ENCODE measurements at places on chromosomes 11 and 22.

DNA sequence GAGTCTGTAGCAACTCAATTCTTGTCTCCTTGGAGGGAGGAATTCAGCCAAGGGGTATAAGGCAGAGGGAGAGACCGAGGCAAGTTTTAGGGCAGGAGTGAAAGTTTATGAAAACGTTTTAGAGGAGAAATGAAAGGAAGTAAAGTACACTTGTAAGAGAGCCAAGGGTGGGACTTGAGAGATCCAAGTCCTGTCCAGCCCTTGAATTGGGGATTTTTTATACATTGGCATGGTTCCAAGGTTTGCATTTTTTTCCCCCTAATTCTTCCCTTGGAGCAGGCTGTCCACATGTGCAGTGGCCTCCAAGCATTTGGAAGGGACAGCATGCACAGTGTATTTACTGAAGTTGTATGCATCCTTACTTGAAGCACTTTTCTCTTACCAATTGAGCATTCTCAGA lies 192.1 kb downstream of the LUZP2 start:
- DNase-seq, result no peak

DNA sequence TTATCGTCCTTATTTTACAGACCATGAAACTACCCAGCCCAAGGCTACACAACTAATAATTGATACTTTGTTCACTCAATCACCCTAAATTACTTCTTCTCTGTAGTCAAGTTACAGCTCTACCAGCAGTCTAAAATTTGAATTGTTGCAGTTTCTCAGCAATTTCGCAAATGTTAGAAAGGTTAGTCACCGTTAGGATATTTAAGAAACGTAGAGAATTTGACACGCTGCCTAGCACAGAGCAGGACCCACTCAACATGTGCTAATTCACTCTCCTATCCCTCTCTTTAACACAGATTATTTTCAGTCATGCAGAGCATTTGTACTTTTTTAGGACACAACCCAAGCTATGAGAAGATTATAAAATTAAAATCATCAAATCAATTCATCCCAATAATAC lies 771.1 kb upstream of the LUZP2 start:
- no peak for DNase-seq

- no peak for DNase-seq
Measured at GRCh38 chr11:60994541-60995080, 23.1 kb downstream of the CD6 start.

DNA sequence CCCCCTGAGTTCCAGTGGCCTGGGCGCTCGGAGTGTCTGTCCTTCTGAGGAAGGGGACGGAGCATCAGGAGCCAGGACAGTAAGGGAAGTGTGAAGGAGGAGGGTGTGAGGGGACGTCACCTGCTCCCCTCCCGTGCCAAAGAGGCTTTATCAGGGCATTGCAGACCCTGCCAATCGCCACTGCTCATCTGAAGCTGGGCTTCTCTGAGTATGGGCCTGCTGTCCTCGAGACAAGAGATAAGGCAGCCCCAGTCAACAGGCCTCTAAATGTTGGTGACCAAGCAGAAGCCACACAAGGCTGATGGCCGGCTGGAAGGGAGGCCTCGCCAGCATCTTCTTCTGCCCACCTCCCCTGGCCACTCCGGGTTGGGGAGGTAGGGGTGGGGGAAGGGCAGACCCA lies 29.8 kb downstream of the LIF start:
- DNase-seq, result no peak

GRCh38 chr11:26765323-26765722 lies 43.5 kb upstream of the SLC5A12 start:
- DNase-seq, result no peak

GRCh38 chr11:102837156-102837555 lies 6.3 kb downstream of the MMP3 start:
- DNase-seq, result no peak

DNA sequence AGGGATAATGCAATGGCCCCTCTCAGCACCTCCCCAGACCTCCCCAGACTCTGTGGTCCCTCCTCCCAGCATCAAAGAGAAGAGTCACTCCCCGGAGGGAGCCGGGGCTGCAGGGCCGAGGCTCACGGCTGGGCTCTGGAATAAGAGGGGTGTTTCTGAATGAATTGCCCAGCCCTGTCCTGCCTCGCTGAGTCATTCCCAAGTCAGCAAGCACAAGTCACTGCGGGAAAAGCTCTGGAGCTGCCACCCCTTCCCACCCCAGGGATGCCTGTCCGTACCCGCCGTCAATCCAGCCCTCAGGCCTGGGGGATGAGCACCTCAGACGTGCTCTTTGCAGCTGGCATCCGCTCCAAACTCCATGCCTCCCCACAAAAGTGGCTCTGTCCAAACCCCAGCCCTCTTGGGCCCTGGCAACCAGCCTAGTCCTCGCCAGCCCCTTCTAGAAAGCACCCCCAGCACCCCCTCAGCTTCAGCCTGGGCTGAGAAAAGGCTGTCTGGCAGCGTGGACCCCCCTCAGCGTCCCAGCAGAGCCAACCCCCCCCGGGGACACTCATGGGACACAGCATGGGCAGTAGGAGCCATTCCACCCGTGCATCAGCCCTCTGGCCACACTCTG lies 22.7 kb downstream of the CELSR1 start:
- DNase-seq, result no peak

DNA sequence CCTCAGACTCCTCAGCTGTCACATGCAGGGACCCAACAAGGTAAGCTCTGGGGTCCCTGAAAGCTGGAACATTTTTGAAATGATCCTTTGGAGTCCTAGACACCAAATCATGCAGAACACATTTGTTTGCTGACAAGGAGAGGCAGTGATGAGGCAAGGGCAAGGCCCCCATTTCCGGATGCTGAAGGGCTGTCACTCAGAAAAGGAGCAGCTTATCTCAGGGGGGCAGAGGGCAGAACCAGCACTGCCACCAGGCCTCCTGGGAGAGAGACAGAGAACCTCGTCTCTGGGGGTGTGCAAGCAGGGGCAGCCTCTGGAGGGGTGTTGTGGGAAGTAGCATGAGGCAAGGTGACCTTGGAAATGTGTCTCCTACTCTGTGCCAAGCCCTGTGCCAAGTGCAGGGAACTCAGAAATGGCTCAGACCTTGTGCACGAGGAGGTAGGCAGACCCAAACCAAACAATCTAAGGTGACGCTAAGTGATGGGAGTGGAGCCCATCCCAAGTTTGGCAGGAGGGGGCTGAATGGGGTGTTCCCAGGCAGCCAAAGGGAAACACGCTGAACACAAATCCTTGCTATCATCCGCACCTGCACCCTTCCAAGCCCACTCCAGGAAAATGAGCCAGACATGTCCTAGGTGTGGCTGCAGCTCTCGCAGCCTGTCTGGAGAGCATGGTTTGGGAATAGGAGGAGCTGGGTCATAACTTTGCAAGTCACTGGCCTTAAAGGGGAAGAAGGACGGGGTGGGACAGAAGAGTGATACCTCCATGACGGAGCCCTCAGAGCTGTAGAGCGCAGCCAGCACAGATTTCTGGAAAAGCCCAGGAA lies 94.2 kb downstream of the PDE2A start:
- no peak for DNase-seq

DNA sequence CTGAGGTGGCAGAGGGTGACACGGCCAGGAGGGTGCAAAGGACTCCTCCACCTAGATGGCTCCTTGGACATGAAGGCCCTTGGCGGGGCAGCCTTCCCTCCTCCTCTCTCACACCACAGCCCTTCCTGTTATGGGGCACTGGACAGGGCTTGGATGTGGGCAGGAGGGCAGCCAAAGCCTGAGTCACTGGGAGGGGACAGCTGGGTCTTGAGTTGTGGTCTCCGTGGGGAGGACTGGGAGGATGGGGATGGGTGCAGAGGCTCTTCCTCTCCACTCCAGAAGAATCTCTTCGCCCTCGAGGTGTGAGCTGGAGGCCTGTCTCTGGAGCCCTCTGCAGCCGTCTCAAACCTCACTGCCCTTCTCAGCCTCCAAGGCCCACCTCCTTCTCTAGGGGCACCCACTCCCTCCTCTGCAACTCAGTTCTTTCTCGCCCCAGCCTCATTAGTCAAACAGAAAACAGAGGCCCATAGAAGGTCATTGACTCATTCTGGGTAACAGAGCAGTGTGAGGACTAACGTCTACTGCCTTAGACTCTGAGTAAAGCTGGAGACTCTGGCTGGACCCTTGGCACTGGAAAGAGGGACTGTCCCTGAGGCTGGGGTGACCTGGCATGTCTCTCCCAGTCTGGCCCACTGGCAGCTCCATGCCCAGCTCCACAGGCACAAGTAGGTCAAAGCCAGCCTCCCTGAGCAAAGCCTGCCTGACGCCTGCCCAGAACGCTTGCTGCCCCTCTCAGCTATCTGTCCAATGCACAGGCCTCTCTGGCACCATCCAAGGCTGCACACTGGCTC lies 47.5 kb upstream of the CDON start:
- DNase-seq, result no peak

DNA sequence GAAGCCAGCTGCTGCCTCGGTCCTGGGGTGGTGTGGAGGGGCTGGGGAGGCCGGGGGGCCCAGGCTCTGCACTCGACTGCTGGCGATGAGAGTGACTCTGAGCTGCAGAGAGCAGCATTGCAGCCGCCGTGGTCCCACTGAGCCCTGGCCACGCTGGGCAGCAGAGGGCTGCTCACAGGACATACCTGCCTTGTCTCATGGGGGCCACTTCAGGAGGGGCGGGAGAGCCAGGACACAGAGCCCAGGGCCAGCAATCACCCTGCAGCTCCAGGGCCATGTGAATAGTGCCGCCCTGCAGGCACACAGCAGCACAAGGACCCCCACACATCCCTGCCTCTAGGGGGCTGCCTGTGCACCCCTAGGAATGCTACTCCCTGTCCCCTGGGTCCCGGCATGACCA lies 147.0 kb downstream of the CRYBB2 start:
- no peak for DNase-seq

DNA sequence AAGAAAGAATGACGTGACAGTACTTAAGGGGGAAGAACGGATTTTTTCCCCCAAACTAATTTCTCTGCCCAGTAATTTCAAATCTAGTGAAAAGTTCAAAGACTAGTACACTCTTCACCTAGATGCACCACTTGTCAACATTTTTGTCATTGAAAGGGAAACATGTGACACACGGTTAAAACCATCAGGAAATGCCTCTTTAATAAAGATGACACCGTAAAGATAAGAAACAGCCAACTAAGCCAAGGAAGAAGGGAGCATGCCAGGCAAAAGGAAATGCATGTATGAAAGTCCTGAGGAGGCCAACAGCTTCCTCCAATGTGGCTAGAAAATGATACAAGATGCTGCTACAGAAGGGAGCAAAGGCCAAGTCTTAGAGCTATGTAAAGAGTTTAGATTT lies 49.4 kb downstream of the RSF1 start:
- no peak for DNase-seq

DNA sequence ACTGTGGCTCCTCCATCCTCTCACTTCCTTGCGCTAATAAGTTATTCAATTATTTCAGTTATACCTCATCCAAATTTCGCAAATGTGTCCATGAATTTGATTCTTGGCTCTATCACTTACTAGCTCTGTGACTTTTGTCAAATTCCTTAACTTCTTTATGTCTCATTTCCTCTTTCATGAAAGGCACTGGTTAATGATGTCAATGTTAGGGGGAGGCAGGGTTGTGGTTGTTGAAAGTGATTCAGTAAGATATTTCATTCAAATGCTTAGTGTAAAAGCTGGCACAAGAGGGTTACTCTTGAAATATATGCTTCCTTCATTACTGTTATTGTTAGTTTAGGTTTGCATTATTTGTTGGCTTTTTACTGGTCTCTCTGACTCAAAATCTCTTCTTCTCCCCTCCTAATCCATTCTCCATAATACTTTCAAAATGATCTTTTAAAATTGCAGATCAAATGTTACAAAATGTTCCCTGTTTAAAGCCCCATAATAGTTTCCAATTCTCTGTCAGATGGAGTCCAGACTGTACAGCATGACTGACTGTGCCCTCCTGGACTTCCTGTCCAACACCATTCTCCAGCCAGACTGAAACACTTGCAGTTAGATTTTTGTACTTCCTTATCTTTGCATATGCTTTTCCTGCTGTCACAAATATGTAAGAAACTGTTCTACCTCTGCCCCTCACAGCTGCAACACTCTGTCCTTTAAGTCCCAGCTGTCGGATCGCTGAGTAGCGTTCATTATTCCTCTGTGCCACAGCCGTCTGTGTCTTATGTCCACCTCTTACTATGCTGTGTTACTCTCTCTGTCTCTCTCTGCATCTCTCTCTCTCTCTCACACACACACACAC lies 510.6 kb upstream of the RAG2 start:
- no peak for DNase-seq

GRCh38 chr11:35934981-35935380 lies 8.9 kb upstream of the LDLRAD3 start:
- DNase-seq, result no peak

DNA sequence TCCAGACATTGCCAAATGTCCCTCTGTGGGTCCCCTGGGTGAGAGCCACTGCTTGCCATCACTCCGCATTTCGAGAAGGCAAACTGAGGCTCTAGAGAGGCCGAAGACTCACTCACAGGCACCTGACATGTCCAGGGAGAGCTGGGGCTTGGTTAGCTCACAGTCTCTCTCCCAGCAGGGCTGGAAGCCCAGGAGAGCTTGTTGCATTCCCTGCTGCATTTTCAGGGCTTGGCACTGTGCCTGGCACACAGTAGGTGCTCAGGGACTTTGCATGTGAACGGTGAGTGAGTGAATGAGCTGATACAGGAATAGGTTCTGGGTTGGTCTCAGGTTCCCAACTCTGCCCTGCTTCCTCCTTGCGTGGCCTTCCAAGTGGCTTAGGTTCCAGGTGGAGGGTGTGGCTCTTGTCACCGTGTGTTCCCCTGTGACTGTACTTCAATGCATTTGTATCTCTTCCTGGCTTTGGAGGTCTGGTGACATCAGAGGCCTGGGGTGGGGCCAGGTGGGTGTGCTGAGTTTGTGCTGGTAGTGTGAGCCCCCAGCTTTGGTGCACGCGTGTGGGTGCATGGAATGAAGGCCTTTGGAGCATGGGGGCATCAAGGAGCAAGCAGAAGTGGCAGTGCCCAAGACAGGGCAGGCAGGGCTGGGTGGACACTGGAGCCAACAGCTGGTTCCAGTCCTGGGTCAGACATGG lies 18.4 kb upstream of the SMIM38 start:
- DNase-seq, result no peak

DNA sequence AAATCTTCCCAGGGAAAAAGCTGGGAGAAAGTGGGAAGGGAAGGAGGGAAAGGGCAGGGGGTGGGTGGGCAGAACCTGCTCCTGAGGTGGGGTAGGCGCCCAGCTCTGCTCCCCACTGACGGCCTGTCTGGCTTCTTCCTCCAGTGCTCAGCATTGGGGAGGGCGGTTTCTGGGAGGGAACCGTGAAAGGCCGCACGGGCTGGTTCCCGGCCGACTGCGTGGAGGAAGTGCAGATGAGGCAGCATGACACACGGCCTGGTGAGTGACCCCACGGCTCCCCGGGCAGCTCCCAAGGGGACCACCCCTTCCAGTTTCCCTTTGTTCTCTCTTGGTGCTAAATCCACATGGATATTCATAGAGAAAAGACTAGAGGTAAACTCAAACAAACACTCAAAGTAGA lies 25.9 kb downstream of the SHANK3 start:
- no peak for DNase-seq

DNA sequence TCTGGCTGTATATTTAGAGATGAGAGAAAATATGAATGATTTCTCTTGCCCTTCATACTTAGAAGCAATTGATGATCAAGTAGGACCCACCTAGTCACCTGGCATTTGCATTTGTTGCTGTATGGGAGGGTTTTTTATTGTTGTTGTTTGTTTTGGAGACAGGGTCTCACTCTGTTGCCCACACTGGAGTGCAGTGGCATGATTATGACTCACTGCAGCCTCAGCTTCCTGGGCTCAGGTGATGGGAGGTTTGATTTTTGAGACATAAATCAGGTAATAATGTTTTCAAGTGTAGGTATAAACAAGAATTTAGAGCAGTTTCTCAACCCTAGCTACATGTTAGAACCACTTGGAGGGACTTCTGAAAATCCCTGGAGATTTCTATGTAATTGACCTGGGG lies 63.0 kb downstream of the TNRC6B start:
- peak; percentile 39 for DNase-seq

GRCh38 chr22:42964994-42965699 lies 49.8 kb downstream of the PACSIN2 start:
- no peak for DNase-seq

All from effector CD4-positive, alpha-beta T cell (primary cell).